ENCODE measurements at places on chromosomes 2 and 18.
A peak's percentile ranks its signal among the peaks of the same experiment; 100 is the strongest.

DNA sequence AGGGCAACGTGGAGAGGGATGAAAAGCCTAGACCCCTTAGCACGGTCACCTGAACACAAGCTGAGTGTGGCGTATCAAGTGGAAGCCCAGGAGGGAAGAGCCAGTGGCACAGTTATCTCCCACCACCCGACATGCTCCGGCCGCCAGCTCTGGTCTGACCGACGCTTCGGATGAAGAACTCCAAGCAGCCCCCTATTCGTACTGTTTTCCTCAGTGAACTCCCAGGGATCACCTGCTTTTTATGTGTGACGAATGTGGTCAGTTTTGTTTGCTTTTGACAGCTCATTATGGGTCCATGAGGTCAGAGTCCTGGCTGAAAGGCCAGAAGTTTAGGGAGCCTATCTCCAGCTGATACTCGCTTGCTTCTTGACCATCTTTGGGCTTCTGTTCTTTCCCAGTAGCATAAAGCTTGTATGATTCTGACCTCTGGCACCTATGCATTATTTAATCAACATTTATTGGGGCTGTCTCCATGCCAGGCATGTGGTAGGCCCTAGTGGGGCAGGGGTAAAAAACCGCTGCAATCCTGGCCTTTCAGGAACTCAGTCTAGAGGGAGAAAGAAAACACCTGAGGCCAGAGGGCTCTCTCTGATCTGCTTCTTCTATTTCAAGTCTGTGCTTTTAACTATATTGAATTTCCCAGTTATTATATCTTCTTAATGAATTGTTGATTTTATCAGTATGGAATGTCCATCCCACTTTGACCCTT lies 33.0 kb upstream of the MRPL33 start:
- no peak for DNase-seq

DNA sequence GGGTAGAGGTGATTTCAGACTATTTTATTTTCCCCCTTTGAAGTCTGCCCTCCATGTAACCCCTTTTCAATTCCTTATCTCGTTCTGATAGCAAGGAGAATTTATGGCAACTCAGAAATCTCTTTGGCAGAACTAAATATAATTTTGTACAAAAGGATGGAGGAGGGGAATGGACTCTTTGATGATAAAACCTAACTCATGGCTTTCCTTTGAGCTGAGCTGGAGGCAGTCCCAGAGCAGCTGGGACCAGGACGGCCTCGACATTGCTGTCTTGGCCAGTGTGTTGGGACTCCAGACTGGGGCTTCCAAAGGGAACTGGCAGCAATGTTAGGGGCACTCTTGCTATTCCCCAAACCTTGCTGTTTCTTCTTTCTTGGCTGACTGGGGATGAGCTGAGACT lies 47.7 kb downstream of the PAX8 start:
- DNase-seq, result no peak

DNA sequence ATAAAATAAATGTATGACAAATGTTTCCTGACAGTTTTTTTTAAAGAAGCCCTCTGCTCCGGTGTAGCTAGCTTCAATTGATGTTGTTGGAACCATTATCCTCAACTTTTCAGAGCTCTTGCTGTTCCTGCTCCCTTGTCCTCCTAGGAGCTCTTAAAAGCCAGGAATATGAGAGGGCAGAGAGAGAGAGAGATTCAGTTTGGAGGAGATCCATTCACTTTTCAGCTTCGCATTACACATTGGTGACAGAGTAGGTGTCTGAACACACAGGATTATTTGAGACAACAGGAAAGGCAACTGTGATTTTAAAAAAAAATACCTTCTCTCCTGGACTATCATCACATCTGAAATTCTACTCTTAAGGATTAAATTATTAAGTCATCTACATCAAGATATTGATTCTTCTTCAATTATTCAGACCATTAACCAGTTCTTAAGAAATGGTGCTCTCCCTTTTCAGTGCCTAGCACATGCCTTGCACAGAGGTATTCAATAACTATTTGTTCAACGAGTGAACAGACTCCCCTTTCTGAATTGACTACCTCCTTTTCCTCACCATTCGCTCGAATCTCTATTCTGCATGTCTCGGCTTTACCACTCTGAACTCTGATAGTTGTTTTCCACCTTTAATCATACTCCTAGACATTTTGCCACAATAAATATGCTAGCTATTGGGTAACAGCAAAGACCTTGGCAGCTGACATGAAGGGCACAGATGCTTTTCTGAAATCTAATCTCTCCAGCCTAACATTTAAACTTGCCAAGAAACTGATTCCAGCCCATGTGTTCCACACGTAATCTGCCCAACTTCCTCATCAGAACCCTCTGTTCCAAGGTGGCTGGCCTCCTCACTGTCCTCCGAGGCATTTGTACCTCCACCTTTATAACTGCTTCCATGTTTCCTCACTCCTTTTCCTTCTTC lies 28.6 kb upstream of the SLC35F5 start:
- DNase-seq, result no peak

GRCh38 chr2:62382122-62382521 lies 123.9 kb downstream of the TMEM17 start:
- DNase-seq, result peak; percentile 62
